Caco-2 (cell line): ENCODE measurements at places on chromosomes 1 and 21. TPM values are rescaled to one million over a fixed set of nuclear protein-coding genes. Genes with fewer than 3 reads are reported as not detected.

DNA sequence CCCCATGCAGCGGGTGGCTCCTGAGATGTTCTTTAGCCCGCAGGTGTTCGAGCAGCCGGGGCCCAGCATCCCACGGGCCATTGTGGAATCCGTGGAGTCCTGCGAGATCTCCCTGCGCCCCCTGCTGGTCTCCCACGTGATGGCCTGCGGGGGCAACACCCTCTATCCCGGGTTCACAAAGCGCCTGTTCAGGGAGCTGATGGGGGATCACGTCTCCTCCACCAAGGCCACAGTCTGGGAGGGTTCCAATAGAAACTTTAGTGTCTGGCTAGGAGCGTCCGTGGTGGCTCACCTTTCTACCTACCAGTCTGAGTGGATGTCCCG is 71.0 kb downstream of the ACTL8 start:
- no peak overlapping the region for H3K4me3 ChIP-seq
- no peaks in the 10 kb centered on the region for H3K36me3 ChIP-seq
- H3K4me1 ChIP-seq: no peaks in the 10 kb centered on the region
- DNase-seq: peak; percentile 51
- H3K27ac ChIP-seq: no peak overlapping the region

Gene HCRTR1
- not detected in 2 replicates for total RNA-seq

Gene NGF
- not detected in 2 replicates for total RNA-seq

- H3K27ac ChIP-seq: no peak overlapping the region
- no peak for DNase-seq
- H3K4me1 ChIP-seq: no peaks in the 10 kb centered on the region
- H3K4me3 ChIP-seq: no peak overlapping the region
- H3K36me3 ChIP-seq: no peaks in the 10 kb centered on the region
These were observed 188.5 kb downstream of the TM2D1 start for GRCh38 chr1:61536174-61537108.

DNA sequence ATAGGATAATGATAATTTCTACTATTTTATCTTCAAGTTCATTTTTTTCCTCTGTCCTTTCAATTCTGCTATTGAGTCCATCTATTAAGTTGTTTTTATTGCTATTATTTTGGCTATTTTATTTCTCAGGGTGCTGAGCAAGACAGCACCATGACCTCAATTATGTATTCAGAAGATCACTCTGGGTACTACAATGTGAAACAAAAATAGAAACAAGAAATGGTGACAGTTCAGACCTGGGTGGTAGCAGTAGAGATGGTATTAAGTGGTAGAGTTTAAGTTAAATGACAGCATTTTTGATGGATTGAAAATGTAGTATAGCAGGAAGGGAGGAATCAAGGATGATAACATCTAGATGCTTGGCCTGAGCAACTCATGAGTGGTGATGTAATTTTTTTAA is 655.3 kb upstream of the PLXNA2 start:
- no peak for DNase-seq
- no peaks in the 10 kb centered on the region for H3K4me1 ChIP-seq
- H3K27me3 ChIP-seq: no peaks in the 10 kb centered on the region
- no peak overlapping the region for H3K27ac ChIP-seq
- H3K36me3 ChIP-seq: no peaks in the 10 kb centered on the region
- H3K4me3 ChIP-seq: no peak overlapping the region

DNA sequence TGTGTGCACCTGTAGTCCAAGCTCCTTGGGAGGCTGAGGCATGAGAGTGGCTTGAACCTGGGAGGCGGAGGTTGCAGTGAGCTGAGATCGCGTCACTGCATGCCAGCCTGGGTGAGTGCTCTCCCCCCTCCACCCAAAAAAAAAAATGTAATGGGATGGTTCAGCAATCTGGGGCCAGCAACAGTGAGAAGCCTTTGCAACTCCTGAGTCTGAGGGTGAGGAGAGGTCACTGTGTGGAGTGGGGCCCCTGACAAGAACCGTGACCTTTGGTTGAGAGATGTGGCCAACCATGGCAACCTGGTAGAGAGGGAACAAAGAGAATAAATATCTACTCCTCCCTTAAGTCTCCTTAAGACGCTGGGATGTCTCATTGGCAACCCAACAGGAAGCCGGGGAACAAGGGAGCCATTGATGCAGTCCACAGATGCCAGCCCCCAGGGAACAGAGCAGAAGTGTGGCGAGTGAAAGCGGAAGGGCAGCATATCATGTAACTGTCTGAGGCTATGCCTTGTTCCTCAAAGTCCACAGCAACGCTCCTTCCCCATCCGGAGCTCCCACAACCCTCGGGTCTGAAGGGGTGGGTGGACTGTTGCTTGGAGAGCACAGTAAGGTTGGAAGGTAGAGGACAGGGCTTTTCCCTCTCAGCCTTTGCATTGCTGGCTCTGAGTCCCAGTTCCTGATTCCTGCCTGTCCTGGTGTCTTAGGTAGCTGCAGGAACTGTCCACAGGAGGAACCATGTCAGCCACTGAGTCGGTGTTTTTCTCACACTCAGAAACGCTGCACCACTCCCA is 8.3 kb downstream of the TRNP1 start:
- peaks cover 71% of the 10 kb centered on the region for H3K4me1 ChIP-seq
- H3K27me3 ChIP-seq: no peaks in the 10 kb centered on the region
- H3K4me3 ChIP-seq: no peak overlapping the region
- H3K27ac ChIP-seq: peak overlapping the region; percentile 39
